ENCODE measurements at places on chromosomes 3 and 15.

DNA sequence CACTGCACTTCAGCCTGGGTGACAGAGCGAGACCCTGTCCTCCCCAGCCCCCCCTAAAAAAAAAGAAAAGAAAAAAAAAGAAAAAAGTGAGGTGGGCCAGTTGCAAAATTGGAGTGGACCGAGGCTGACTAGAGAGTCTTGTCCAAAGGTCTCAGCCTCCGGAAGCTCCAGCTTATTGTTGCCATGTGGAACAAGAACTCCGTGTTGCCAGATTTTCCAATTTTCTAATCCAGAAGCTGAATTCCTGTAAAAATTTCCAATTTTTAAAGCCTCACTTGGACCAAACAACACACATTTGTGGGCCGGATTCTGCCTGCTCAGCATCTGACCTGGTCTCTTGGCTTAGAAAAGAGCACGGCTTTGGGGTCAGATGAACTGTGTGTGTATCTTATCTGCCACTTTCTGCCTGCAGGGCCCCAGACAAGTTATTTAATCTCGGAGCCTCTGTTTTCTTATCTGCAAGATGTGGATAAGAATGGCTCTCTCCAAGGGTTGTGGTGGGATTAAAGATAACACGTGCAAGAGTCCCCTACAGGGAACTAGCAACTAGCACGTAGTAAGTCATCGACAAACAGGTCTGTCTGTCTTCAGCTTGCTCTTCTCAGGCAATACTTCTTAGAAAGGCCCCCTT lies 73.7 kb upstream of the TLE3 start:
- no peak for DNase-seq

- no peak for DNase-seq
Observed at GRCh38 chr15:55118344-55118870, 78.3 kb downstream of the RSL24D1 start.

GRCh38 chr15:86155551-86155950 lies 75.9 kb downstream of the AGBL1 start:
- no peak for DNase-seq

GRCh38 chr3:114120211-114120610 lies 58.6 kb downstream of the DRD3 start:
- DNase-seq = no peak

DNA sequence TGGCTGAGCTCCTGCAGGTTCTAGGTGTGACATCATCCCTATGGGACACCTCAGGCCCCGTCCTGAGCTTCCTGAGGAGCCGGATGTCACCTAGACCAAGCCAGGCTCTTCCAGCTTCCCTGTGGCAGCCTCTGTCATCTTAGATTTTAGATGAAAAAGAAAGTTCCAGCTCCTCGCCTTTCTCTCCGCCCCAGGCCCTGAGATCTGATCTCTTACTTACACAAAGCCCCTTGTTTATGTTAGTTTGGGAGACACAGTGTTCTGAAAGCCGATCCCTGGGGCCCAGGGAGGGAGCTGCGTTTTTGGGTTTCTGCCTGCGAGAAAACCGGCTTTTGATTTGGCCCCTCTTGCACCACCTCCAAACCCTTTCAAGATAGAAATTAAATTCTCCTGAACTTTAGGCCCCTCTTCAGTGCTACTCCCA lies 40.2 kb upstream of the FAM107A start:
- DNase-seq = no peak

DNA sequence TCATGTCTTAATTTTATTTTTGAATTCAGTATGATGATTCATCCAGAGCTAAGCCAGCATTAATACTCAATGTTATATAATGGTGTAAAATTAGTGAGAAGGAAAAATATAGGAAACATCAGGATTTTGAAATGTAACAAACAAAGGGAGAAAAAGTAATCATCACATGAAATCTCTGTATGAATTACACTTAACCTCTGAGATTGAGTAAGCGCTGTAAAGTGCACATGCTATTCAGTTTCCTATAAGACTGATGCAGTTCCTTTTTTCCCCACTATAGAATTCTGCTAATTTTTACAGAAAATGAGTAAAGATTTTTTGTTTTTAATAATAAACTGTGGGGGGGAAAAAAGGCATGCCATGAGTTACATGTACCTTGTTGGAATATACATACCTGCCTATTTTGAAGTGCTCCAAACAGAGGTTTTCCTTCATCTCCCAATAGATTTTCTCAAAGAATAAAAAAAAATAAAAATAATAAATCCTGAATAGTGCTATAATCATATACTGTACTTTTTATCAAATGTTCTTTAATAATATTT lies 64.0 kb upstream of the TTBK2 start:
- no peak for DNase-seq

DNA sequence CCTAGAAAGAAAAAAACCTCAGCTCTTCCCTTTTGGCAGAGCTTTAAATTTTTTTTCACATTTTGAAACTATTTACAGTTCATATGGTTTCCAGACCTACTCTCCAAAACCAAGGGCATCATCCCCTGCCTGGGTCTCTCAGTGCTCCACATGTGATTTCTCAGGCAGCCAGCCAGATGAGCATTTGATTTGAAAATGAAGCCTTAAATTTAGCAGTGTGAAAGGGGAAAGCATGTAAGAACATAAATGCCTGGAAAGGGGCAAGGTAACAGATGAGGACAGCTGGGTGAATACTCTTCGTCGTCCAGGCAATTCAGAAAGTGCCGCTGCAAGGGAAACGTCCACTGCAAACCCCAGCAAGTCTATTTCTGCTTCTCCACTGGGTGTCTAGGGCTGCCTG lies 94.8 kb downstream of the ATP8B4 start:
- DNase-seq = no peak

All from activated gamma-delta T cell treated with Interleukin-2 at 50 U/mL for 16 hours (primary cell).